ENCODE measurements at places on chromosomes 2 and 18.

GRCh38 chr2:10772868-10773215 is 39.7 kb downstream of the PDIA6 start:
- DNase-seq = no peak

- no peak for DNase-seq
Measured at GRCh38 chr18:40120796-40121391, 1834.1 kb upstream of the PIK3C3 start.

- DNase-seq = no peak
Measured at GRCh38 chr2:161427664-161428587, 11.8 kb downstream of the TBR1 start.

- no peak for DNase-seq
Measured at GRCh38 chr2:135985826-135986393, 484 bp upstream of the DARS1 start.

DNA sequence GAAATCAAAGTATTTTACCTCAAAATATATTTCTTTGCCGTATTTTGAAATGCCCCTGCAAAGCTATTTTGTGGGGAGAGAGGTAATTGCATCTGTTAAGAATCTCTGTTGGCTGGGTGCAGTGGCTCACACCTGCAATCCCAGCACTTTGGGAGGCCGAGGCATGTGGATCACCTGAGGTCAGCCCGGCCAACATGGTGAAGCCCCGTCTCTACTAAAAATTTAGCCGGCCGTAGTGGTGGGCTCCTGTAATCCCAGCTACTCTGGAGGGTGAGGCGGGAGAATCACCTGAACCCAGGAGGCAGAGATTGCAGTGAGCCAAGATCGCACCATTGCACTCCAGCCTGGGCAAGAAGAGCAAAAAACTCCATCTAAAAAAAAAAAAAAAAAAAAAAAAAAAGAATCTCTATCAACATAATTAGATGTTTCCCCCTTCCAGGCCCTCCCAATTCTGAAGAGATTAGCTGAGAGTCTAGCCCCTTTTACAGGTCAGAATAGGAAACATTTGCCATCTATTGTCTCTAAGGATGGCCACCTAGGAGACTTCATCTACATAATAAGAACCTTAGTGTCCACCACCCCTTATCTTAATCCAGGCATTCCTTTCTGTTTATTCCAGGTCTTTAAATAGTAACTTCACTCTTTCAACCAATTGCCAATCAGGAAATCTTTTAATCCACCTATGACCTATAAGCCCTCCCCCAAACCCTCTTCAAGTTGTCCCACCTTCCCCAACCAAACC is 3.5 kb upstream of the TRAPPC8 start:
- no peak for DNase-seq

- no peak for DNase-seq
Measured at GRCh38 chr2:109499566-109499965, 114.2 kb downstream of the SEPTIN10 start.

Data from C1 segment of cervical spinal cord (tissue), 14 donors.